ENCODE measurements at places on chromosomes 6 and 20.

DNA sequence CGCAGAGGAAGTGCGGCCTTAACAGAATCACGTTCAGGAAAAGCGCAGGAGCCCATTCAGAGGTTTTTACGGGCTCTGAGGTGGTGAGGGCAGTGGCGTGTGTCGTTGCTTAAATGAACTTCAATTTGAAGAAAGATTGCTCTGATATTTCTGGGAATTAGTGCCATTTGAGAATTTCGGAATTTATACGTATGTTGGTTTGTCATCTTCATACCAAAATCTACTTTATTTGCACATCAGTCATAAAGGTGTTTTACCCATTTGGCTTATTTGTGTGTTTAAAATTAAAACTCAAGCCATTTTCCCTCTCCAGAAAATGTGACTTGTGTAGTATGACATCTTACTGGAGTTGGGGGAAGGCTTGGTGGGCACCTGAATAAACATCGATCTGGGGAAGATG is 48.1 kb upstream of the TULP4 start:
- DNase-seq: no peak

- no peak for DNase-seq
Measured at GRCh38 chr6:151701911-151702562, 105.4 kb upstream of the ESR1 start.

DNA sequence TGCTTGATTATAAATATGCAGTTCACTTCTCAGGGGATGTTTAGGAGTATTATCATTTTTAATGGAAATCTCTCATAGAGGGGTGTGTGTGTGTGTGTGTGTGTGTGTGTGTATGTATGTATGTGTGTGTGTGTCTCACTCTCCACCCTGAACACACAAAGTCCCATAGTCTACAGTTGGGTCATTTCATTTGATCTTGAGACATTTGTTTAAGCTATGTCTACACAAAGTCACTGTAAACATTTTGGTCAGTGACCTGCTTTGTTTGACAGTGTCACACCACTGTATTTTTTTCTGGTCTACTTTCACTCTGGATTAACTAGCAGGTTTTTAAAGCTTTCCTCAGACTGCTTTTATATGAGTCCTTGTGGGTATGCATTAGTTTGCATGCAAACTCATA is 215.2 kb downstream of the GRIK2 start:
- DNase-seq: no peak

GRCh38 chr6:111796310-111796918 is 76.8 kb downstream of the FYN start:
- DNase-seq: no peak

GRCh38 chr6:153031335-153031955 is 28.9 kb upstream of the MTRF1L start:
- no peak for DNase-seq

DNA sequence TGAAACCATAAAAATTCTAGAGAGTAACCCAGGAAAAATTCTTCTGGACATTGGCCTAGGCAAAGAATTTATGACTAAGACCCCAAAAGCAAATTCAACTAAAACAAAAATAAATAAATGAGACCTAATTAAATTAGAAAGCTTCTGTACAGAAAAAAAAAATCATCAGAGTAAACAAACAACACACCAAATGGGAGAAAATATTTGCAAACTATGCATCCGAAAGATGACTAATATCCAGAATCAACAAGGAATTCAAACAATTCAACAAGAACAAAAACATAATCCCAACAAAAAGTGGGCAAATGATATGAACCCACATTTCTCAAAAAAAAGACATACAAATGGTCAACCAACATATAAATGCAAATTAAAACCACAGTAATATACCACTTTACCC is 242.6 kb upstream of the CDYL start:
- no peak for DNase-seq

- no peak for DNase-seq
Measured at GRCh38 chr6:76682842-76683241, 610.4 kb upstream of the IMPG1 start.

DNA sequence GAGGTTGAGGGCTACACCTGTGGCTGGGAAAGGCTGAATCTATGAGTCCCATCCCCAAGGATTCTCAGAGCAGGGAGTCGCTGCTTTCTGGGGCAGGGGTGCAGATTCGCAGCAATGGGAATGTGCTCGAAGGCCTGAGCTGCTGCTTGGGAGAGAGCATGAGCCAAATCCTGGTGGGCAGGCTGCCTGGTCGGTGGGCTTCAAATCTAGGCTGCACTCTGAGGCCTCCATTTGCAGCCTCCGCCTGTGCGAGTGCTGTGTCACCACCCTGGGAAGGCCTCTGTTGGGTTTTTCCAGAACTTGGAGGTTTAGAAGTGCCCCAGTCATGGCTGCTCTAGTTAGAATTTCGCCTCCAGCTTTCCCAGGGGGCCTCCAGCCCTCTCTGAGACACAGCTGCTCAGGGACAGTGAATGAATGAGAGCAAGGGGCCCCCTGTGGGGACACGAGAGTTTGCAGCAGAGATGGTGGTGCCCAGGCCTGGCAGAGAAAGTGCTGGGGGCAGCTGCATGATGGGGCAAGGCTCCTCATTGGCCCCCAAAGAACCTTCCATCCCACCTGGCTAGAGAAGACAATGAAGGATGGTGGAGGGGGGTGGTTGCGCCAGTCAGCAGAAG is 31.1 kb upstream of the RNF24 start:
- DNase-seq: no peak

GRCh38 chr6:21164768-21165326 is 428.7 kb upstream of the SOX4 start:
- no peak for DNase-seq

GRCh38 chr6:125932451-125932795 is 24.1 kb upstream of the HINT3 start:
- DNase-seq: no peak

- no peak for DNase-seq
Measured at GRCh38 chr6:162069995-162070394, 657.6 kb downstream of the PRKN start.
